Esophagus squamous epithelium (tissue), 5 donors: ENCODE measurements at places on chromosomes 6 and 20.

GRCh38 chr6:111536910-111537527 lies 54.0 kb upstream of the REV3L start:
- DNase-seq: no peak

DNA sequence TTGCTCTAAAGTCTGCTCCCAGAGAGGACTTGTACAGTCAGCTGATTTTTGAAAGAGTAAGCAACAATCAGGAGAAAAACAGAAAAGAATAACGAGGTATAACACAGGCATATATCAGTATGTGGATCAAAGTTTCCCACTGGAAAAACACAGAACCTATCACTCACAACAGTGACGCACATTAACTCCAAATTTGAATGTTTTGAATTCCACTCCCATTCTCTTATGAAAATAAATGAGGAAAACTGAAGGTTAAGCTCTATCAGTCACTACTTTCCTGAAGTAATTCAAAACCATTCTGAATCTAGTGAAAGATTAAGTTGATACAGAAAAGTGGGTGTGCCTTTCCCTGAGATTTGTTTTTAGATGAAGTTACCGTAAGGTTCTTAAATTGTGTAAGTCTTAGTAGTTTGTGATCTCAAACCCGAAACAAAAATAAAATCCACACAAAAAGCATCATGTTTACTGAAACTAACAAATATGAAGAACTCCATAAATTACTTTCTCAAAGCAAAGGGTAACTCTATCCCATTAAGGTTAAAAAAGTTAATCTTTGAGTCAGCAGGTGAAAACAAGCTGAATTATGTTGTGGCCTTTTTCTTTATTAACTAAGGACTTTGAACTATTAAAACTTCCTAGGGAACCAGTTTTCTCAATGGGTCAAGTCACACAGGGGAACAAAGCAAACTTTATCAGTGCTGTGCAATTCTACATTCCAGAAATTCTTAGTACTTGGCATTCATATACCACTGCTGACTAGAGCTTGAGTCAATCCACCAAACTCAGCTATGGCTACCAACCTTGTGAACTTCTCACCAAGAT lies 115.7 kb downstream of the OGFRL1 start:
- no peak for DNase-seq

DNA sequence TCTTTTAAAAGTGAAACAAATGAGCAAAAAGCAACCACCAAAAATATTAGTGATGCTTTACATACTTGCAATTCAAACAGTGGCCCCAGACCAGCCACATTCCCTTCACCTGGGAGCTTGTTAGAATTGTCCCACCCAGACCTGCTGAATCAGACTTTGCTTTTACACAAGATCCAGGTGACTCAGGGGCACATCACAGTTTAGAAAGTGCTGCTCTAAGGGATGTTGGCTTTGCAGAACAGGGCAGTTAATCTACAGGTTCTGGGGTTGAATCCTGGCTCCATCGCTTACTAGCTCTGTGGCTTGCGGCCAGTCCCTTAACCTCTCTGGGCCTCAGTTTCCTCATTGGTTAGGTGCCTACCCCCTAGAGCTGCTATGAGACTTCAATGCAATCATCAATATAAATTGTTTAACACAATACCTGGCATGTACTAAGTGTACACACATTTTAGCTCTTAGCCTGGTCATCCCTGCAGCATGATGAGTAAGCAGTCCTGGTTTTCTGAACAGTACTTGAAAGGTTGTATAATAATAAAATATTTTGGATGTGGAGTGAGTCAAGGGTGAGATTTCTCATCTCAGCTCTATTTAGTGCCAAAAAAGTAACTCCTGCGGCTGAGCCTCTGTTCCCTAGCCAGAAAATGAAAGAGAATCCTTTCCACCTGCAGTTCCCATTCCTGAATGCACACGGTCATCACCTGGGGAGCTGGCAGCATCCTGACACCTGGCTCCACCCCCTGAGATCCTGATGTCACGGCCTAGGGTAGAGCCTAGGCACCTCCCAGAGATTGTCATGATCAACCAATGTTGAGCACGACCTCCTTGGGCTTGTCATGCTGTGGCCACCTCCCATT lies 162.7 kb downstream of the ANKRD60 start:
- DNase-seq: no peak

DNA sequence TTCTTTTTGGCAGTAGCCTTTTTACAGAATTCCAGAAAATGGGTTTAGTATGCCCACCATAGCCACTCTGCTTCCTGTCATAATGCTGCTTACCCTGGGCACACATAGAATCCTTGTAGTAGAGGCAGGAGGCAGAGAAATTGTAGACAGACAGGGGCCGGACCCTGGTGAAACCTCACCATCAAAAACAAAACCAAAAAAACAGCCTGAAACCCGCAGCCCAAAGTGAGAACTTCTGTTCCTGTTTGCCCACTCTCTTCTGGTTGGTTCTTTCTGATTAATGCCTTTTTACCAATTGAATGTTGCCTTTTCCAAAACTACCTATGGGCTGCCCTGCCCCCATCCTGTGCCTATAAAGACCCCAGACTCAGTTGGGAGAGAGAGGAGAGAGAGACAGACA lies 188.2 kb downstream of the CDKAL1 start:
- no peak for DNase-seq

- no peak for DNase-seq
Observed at GRCh38 chr6:144730088-144730645, 445.0 kb downstream of the UTRN start.

GRCh38 chr6:161590961-161591627 lies 317.2 kb upstream of the AGPAT4 start:
- no peak for DNase-seq

- DNase-seq: no peak
Observed at GRCh38 chr6:38137608-38138265, 318.2 kb downstream of the ZFAND3 start.

DNA sequence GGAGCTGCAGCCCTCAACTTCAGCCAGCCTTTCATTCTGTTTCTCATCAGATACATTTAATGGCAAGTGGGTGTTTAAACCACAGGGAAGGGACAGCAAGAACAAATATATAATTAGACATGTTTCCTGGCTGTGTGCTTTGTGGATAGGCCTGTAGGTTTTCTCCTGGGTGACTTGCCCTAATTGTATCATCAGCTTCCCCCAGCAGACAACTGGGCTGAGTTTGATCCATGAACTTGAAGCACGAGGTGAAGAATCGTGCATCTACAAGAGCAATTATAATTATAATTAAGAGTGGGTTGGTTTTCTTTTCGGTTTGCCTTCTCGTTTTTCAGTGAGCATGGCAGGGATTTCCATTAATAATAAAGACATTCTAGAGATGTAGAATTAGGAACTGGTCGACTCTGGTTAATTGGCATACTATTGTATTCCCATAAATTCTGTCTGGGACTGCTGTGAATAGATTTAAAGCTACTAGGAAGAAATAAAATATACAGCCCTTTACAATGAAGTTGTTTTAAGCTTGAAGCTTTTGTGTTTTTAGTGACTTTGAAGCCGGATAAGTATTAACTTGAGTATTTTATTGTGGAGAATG lies 1052.2 kb downstream of the KIF16B start:
- DNase-seq: no peak

GRCh38 chr20:31849306-31849930 lies 4.0 kb upstream of the FOXS1 start:
- no peak for DNase-seq

GRCh38 chr20:1423625-1424106 lies 30.8 kb upstream of the FKBP1A start:
- no peak for DNase-seq

DNA sequence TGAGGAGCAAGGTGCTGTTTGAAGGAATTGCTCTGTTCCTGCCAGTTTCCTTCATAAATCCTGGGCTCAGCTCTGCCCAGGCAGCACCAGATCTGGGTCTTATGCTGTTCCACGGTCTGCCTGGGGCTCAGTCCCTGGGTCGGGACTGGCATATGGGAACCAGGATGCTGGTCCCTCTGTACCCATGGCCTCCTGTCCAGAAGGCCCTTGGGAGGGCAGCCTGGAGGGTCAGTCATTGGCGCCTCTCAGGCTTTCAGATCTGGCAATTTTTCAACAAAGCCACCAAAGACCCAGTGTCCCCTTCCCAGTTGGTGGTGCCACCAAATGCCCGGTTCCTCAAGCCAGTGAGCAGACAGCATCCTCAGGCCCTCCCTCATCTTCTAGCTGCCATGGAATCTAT lies 232.7 kb upstream of the SULF2 start:
- DNase-seq: no peak

DNA sequence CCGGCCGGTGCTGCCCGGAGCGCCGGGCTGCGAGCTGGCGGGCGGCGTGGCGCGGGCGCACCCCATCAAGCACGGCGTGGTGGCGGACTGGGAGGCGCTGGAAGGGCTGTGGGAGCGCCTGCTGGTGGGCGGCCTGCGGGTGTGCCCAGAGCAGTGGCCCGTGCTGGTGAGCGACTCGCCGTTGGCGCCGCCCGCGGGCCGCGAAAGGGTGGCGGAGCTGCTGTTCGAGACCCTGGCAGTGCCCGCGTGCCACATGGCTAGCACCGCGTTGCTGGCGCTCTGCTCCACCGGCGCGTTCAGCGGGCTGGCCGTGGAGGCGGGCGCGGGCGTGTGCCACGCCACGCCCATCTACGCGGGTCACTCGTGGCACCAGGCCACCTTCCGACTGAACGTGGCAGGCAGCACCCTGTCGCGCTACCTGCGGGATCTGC lies 517 bp downstream of the ACTL10 start:
- DNase-seq: no peak

DNA sequence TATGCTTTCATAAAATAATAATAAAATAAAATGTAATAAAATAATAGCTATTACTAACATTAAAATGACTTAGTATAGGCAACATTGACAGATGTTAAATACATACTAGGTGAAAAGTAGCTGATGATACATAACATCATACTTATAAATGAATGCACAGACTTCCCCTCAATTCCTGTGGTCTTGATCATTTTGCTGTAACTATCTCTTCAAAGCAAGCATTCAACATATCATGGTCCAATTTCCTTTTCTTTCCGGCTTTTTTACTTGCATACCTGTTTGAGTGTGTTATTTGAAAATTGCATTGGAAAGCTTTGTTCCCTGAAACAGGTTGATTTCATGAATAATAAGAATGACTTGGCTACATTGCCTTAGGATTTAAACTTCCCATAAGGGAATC lies 309.3 kb downstream of the HDGFL1 start:
- no peak for DNase-seq

DNA sequence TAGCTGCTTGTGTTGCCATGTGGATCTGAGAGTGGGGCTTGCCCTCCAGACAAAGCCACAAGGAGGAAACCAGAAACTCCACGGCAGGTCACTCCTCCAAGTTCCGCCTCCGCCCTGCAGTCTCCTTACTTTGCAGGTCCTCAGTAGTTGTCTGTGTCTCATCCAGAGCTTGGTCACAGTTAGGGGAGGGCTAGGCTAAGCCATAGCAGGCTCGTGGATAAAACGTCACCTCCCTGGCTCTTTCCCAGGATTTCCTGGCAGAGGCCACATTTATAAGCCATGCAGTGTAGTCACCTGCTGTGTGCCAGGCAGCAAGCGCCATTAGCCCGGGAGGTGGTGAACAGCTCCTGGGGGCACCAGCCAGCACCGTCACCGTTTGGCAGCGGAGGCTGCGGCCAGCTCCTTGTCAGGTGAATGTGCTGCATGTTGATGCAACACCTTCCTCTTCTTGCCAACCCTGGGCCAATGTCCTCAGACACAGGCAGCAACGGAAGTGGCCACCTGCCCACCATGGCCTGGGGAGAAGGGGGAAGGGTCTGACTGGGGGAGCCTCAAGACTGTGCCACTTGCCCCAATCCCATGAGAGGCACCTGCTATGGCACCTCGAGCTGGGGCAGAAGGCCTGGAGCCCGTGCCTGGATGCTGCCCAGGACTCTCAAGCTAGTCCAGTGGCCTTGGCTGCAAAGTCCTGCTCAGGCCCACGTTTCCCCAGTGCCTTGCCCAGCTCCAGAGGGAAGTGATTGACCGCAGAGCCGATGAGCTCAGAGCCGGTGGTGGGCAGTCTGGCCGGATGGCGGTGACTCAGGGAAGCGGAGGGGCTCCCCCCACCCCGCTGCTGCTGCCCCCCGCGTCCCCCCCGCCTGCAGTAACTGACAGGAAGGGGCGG lies 39.0 kb upstream of the SLCO4A1 start:
- no peak for DNase-seq

- no peak for DNase-seq
Observed at GRCh38 chr6:37382994-37383765, 29.4 kb downstream of the RNF8 start.

DNA sequence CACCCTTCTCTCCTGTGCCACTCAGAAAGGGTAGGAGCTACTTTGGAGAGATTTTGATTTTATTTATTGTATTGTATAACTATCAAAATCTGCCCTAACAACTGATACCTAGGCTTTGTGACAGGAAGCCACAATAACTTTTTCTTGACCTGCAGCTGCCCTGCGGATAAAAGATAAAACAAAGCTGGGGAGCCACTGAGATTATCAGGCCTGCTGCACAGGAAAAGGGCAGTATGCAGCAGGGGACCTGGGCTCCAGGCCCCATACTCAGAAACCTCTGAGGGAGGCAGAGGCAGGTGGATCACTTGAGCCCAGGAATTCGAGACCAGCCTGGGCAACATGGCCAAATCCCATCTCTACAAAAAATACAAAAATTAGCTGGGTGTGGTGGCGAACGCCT lies 980 bp upstream of the SNX21 start:
- no peak for DNase-seq

GRCh38 chr6:106108129-106108528 lies 22.0 kb downstream of the PRDM1 start:
- DNase-seq: no peak

DNA sequence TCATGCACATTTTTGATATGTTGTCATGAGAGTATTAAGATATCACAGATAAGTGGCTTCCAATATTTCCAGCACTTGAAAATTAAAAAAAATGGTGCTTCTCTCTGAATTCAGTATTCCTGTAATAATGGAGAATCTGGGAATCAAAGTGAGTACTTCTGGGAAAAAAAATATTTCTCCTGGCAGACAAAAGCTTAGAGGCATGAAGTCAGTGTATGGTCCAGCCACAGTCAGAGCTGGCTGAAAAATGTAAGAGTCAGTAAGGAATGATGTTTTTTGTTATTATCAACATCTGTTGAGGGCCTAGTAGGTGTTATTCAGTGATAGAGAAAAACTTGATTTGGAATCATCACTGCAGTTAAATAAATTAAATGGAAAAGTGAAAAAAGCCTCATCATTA lies 3.2 kb upstream of the RFPL4B start:
- DNase-seq: no peak

DNA sequence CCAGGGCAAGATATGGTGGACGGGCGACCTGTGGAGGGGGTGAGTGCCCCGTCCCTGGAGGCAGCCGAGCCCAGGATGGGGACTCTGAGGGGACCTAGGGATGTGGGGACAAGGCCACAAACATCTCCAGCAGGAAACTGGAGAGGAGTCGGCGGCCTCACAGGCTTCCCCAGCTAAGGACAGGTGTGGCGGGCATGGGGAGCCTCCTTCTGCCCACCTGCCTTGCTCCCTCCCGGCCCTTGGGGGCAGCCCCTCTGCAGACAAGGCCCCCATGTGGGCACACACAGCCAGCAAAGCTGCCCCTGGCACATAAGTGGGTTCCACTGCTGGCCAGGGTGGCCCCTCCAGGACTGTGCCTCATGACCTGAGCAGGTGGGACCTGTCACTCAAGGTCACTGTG lies 4.6 kb downstream of the CHRNA4 start:
- no peak for DNase-seq

GRCh38 chr6:66865771-66866170 lies 1158.7 kb upstream of the EYS start:
- DNase-seq: no peak
